Peyer's patch (tissue), 4 donors: ENCODE measurements at places on chromosomes 7 and 10. TPM values are rescaled to one million over a fixed set of nuclear protein-coding genes. Genes with fewer than 3 reads are reported as not detected.

HTR5A gene
- not detected for total RNA-seq

ADAM22 gene
- 1.2 TPM for total RNA-seq

UPP1 gene
- 15.4 TPM for total RNA-seq

PTN gene
- 5.0 TPM for total RNA-seq

EDRF1 gene
- 33.2 TPM for total RNA-seq
